ENCODE measurements at places on chromosomes 4 and X. TPM values are rescaled to one million over a fixed set of nuclear protein-coding genes. Genes with fewer than 3 reads are reported as not detected.

DNA sequence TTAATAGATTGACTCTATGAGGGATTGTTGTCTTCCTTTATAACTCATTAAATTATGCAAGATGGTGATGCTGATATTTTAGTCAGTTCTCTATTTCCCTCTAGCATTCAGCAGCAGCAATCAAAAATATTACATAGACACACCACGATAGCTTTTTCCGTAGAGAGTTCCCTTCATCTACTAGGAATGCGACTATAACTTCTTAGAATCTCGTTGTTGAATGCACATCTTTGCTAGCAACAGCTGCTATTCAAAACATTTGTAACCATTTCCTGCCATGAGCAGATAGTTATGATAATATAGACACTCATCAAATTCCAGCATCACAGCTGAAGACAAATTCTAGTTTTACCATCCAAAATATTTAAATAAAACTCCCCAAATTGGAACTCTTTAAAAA is 147.4 kb upstream of the FGF13 start:
- no peak for DNase-seq

DNA sequence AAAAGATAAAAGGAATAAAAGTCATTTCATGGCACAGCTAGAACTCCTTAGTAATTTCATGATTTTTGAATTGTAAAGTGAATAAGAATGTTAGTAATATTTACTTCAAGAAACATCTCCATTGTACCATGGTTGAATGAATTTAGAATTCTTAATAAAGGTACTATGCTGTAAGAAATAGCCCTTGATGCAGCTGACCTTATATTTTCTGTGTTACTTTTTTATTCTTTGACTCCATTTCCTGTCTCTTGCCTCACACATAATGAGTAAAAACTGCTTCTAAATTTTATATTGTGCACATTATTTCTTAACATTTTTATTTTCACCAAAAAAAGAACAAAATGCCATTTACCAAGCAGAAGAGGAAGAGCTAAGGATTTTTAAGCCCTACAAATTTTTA is 81.9 kb upstream of the PDHA2 start:
- DNase-seq, result no peak

GRCh38 chr4:25608644-25609043 is 47.0 kb upstream of the SLC34A2 start:
- no peak for DNase-seq

The SMARCA5 gene
- total RNA-seq, result 93.5 TPM

GRCh38 chrX:48487362-48487798 is 11.4 kb downstream of the FTSJ1 start:
- no peak for DNase-seq

GRCh38 chr4:103934178-103934789 is 214.5 kb upstream of the TACR3 start:
- DNase-seq, result peak; percentile 7

The EGF gene
- 0.45 TPM for total RNA-seq

- no peak for DNase-seq
Observed at GRCh38 chr4:186265683-186266652, at the start of gene F11. TSS of gene F11 (plus strand) at chr4:186266189. CDS start at chr4:186267137, 948 bp downstream.

DNA sequence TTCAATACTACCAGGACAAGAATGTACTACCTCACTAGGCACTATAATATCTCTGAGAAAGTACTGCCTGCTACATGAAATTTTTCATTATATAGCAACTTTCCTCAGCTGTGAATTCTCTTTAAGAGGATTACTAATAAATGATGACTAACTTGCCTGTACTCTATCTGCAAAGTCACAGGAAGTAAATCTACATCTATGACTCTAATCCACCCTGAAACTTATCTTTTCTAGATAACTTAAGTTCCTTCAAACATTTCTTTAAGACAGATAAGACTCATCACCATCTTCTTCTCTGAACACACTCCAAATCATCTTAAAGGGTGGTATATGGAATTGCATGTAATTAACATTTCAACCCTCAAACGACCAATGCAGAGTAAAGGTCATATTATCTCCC is 28.8 kb downstream of the RPS6KA3 start:
- no peak for DNase-seq

The ZBTB49 gene
- total RNA-seq, result 11.8 TPM

- no peak for DNase-seq
Observed at GRCh38 chr4:48780865-48781214, 761 bp upstream of the FRYL start.

DNA sequence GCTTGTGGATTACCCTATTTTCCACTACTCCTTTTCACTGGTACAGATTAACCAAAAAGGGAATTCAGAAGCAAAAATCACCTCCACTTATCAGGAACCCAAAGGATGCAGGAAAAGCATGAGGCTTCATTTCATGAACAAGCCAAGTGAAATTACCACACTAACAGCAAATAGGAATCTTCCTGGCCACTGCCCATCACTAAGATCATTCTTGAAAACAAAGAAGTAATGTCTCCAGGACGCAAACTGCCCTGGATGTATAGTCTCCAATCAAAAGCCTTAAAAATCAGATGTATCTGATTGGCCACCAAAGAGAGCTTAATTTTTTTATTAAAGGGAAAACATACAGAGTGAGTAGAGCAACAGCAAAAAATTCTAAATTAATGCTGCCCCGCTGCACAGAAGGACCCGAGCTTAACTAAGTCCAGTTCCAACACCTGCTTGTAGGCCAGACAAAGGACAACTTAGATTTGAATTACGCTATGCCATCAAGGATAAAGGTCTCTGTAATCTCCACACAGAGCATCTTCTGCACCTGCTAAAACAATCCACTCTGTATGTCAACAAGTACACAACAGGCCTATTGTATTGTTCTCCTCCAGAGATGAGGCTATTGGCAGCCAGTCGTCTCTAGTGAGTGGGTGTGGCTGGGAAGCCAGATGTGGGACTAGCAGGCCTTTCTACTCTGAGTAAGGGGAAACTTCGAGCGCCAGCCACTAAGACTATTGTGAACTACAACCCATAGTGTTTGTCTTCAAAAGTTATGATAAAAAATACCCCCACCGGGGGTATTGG is 12.4 kb downstream of the ZDHHC9 start:
- no peak for DNase-seq

The MRFAP1 gene
- 89.2 TPM for total RNA-seq

GRCh38 chrX:18654875-18655836 is 16.8 kb downstream of the RS1 start:
- DNase-seq, result peak; percentile 38

- no peak for DNase-seq
Observed at GRCh38 chrX:76126851-76127250, 46.0 kb upstream of the PBDC1 start.

The ARR3 gene
- total RNA-seq, result not detected

The VCX2 gene
- total RNA-seq, result not detected

DNA sequence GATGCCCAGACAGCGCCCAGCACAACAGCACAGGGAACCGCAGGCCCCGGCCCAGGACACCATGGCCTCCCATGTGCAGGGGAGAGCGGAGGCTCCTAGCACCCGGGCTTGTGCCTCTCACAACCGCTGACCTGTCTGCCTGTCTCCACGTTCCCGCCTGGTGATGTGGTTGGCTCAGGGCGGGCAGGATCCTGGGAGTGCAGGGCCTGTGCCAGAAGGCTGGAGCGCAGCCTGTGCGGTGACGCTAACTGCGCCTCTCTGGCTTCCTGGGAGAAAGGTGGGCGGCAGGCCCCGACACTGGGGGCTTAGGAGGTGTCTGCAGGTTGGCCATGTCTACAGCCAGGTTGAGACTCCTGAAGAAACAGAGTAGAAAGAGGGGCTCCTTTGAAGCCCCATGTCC is 48.7 kb downstream of the CPZ start:
- no peak for DNase-seq

DNA sequence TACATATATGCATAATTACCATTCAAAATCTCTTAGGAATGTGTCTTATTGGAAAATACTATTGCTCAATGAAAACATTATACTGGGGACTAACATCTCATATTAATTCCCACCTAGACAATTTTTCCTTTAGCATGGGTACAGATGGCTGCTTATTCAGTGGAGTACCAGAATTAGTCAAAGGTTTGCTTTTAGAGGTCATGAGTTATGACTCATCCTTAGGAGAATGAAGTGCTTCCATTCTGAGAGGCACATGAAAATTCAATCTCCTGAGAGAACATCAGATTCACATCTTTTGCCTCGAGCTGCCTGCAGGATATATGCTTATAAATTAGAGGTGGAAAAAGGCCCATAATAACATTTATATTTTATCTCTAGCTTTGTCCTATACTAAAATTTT is 378.0 kb upstream of the DMD start:
- DNase-seq, result no peak

- DNase-seq, result peak; percentile 90
Observed at GRCh38 chr4:7323872-7324650, 110.7 kb downstream of the PSAPL1 start.

GRCh38 chr4:121126449-121127006 is 37.6 kb downstream of the TNIP3 start:
- no peak for DNase-seq

DNA sequence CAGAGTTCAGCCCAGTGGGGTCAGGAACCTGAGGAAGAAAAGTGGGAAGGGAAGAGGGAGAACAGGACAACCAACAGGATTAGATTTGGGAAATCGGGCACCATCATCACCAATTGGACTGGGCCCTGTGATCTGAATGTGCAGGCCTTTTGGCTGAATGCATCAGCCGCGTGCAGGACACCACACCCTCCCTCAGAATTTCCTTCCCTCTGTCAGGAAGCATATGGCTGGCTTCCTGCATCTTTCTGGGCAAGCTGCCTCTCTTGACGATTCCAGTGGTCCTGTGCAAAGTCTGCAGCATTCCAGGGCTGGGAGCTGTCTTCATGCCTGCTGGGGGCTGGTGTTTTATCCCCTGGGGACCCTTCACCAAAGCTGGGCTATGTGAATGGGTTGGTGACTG is 16.4 kb downstream of the MAGEA4 start:
- no peak for DNase-seq

The SRPK3 gene
- total RNA-seq, result 0.18 TPM

The C4orf51 gene
- not detected for total RNA-seq

GRCh38 chr4:132982151-132982550 is 166.9 kb upstream of the PCDH10 start:
- DNase-seq, result no peak

GRCh38 chr4:15906020-15906443 is 32.5 kb downstream of the FGFBP1 start:
- DNase-seq, result no peak

The PPM1K gene
- total RNA-seq, result 90.6 TPM

DNA sequence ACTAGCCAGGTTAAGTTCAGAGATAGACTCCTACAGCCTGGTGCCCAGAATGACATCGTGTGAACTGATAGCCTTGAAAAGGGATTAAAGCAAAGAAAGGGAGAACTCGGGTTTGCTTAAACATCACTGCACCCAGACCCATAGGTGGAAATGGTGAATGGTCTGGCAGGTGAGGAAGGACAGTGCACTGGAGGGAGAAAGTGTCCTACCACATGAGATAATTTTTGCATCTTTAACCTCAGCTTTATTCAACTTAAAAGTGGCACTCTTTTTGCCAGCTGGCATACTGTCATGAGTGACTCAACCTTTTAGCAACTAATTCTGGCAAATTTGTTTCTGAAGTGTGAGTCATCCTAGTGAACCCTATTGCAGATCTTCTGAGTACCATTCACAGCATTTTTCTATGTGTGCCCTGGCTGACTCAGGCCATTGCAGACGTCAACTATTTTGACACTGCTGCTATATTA is 53.0 kb upstream of the DAPP1 start:
- no peak for DNase-seq

The ADH1B gene
- total RNA-seq, result 0.54 TPM

DNA sequence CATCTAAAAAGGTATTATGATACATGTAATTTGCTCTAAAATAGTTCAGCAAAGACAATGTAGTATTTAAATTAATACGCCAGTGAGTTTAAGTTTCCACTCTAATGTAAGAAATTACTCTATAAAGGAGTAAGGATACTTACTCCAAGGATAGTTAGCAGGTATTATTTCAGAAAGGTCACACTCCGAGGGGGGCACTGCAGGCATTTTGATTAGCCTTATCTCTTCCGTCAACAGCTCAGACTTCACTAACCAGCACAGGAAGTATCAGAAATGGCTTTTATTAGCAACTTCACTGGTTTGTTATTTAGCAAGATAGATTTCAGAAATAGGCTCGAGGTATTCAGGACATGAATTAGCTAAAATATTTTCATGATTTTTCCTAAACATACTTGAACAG is 127.0 kb downstream of the COX18 start:
- DNase-seq, result no peak

- no peak for DNase-seq
Observed at GRCh38 chr4:6239486-6239885, 30.2 kb upstream of the WFS1 start.

GRCh38 chrX:94178145-94178788 is 504.3 kb downstream of the FAM133A start:
- DNase-seq, result no peak

DNA sequence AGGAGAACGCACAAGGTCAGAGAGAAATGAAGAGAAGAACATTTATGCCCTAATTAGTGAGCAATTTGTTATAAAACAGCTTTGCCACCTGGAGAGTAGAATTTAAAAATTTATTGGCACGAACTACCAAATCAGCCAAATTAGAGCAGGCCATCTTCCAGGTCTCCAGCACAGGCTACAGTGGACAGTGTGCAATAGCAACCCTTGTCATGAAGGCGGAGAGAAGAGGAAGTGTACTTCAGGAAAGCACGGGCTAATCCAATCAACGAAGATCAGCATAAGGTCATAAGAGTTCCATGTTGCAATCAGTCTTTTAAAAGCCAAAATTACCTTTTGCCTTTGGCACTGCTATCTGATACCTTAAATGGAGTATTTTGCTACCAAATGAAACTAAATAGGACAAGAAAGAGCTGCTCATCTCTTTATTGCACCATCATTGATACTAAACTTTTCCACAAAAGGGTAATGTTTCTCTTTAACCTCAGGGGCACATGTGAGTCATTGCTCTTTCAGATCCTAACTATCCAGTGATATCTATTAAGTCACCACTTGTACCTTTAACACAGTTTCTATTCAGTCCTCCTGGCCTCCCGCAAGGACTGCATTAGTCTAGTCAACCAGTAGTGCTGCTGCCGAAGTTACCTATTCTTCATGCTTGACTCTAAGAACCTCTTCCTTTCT is 19.9 kb downstream of the ANK2 start:
- peak; percentile 57 for DNase-seq
